HS-27A (cell line): ENCODE measurements at places on chromosomes 2 and 18.

GRCh38 chr2:23529659-23530058 is 144.7 kb downstream of the KLHL29 start:
- no peak for DNase-seq

DNA sequence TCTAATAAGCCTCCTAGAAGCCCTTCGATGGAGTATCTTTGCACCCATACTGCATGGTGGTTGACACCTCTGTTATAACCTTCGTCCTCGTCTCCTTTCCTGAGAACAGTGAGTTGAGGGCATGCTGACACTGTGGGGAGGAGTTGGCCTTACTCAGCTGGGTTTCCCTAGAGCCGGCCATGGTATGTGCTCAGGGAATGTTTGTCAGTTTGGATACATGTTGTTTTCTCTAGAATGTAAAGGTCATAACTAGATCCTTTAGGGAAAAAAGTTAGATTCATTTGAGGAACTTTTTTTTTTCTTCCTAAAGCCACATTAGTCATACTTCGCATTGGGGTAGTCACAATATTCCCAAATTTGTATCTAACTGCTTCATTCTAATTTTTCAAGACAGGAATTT is 106.0 kb upstream of the FOSL2 start:
- no peak for DNase-seq

DNA sequence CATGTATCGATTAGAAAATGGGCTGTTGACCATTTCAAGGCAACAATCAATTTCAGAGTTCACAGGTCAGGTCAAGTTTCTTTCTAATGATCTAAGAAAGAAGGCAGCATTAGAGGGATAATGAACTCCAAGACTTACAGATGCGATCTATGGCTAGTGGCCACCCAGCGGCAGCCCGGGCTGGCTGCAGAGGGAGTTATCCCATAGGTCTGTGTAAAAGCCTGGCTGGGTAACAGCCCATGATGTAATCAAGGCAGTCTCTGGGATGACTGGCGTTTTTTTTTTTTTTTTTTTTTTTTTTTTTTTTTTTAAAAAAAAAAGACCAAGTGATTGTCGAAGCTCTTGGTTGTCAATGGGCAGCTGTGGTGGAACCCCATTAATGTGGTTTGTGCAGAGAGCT is 171.1 kb upstream of the SKOR2 start:
- DNase-seq: no peak

DNA sequence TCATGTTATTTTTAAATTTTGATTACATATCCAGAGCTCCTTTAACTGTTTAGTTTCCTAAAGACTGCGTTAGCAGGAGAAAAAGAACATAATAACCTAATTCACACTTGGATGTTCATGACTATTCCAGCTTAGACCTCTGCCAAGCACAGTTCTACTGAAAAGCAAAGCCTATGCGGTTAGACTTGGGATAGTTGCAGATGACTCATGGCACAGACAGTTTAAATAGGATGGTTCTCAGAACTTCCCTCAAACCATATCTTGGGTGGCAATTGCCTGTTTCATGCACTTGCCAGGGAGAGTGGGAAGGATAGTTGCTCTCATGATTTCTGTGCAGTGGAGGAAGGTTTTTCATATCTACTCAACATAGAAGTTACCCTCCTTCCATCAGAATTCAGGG is 149.7 kb upstream of the KLHL29 start:
- peak; percentile 62 for DNase-seq

GRCh38 chr2:65404988-65405697 is 27.3 kb downstream of the SPRED2 start:
- DNase-seq: no peak

DNA sequence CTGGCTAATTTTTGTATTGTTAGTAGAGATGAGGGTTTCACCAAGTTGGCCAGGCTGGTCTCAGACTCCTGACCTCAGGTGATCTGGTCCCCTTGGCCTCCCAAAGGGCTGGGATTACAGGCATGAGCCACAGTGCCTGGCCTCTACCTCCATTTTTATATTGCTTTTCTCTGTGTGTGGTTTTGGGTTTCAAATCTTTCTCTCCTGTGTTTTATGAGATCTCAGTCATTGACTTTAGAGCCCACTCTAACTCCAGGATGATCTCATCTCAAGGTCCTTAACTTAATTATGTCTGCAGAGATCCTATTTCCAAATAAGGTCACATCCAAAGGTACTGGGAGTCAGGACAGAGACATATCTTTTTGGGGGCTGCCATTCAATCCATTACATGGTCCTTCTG is 24.7 kb downstream of the ARL4C start:
- no peak for DNase-seq

DNA sequence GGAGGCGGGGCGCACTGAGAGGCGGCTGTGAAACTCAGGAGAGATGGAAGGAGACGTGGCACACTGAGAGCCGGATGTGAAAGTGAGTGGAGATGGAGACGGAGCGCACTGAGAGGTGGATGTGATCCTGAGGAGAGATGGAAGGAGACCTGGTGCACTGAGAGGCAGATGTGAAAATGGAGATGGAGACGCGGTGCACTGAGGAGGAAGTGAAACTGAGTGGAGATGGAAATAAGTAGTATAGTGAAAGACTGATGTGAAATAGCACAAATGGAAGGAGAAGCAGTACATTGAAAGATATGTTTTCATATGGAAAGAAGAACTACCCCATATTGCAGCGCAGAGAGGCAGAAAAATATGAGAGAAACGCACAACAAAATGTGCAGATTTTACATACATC is 281.6 kb upstream of the RGPD4 start:
- no peak for DNase-seq

DNA sequence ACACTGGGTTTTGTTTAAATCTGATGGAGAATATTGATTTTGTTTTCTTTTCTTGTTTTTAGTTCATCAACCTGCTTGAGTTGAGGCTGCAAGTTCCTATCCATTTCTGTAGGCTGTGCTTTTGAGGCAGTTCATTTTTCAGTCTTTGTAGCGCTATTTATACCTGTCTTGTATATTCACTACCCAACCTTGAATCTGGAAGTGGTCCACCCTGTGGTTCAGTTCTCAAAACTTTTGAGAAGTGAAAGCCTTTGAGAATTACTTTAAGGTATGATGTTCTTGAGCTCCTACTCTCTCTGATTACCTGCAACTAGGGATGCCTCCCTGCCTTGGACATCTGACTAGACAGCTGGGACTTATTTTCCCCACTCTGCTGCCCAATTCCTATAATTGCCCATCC is 53.5 kb upstream of the KCNE4 start:
- no peak for DNase-seq

- DNase-seq: peak; percentile 12
Observed at GRCh38 chr2:8544786-8545694, 136.8 kb upstream of the ID2 start.
